ENCODE measurements at places on chromosomes 1 and 21.

GRCh38 chr21:38861056-38861455, 55.3 kb downstream of the ETS2 start:
- DNase-seq: no peak

- DNase-seq: no peak
These were observed 44.2 kb downstream of the ZC3H11B start for GRCh38 chr1:219568733-219569132.

GRCh38 chr21:42796327-42797062, 82.8 kb downstream of the WDR4 start:
- DNase-seq: no peak

DNA sequence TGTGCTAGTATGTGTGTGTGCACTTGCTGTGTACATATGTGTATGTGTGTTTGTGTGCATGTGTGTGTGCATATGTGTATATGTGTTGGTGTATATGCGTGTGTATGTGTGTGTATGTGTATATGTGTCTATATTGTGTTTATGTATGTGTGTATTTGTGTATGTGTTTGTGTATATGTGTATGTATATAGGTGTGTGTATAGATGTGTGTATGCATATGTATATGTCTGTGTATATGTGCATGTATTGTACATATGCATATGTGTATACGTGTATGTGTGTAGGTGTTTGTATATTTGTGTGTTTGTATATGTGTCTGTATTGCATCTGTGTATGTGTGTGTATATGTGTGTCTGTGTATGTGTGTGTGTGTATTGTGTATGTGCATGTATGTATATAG, 59.1 kb downstream of the EDN2 start:
- no peak for DNase-seq

- no peak for DNase-seq
These were observed 342.5 kb downstream of the DISC1 start for GRCh38 chr1:231969076-231969475.

DNA sequence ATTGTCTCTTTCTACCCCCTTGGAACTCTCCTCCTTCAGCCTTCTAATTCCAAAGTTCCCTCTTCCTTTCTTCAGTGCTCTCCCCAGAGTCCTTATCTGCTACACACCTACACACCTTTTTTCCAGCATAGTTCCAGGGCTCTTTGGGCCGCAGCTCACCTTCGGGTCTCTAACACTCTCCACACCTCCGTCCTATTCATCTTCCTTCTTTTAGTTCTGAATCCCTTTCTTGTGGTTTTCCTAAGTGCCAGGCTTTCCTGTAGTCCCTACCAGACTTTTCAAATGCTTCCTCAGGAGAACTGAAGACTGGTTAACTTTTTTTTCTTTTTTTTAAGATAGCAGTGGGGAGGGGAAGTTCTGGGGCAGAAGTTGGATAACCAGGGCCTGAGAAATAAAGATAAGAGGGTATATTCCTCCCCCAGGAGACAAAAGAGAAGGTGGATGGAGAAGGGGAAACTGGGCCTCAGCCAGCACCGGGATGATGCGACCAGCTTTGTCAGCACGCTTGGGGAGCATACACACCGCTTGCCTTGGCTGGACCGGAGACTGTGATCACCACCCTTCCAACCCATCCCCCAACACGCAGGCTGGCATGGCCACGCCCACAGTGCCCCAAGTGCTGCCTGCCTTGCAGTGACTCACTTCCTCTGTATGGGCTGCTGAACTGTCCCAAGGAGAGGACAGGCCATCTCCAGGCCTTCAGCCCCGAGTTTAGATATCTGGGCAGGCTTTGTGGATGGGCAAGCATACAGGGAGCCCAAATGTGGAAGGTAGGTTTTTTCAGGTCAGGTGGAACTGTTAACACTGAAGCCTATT, 2.5 kb upstream of the CERS2 start:
- peak; percentile 63 for DNase-seq

- DNase-seq: no peak
These were observed 509.8 kb upstream of the ADAMTS5 start for GRCh38 chr21:27476696-27477095.

DNA sequence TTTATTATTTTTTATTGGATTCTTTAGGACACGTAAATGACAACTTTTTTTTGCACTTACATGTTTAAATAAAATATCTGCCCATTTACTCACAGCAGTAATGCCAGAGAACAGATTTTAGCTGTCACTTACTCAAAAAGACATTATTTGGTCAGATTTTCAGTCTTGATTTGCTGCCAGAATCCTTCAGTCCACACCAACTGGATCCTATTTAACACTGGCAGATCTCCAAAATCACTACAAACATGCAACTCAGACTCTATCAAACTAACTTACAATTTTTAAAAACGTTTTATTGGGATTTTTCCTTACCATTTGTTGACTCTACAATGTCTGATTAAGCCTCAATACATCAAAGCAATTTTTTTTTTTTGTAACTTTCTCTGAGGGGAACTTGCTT, 11.1 kb downstream of the ATP6V1G3 start:
- DNase-seq: no peak

DNA sequence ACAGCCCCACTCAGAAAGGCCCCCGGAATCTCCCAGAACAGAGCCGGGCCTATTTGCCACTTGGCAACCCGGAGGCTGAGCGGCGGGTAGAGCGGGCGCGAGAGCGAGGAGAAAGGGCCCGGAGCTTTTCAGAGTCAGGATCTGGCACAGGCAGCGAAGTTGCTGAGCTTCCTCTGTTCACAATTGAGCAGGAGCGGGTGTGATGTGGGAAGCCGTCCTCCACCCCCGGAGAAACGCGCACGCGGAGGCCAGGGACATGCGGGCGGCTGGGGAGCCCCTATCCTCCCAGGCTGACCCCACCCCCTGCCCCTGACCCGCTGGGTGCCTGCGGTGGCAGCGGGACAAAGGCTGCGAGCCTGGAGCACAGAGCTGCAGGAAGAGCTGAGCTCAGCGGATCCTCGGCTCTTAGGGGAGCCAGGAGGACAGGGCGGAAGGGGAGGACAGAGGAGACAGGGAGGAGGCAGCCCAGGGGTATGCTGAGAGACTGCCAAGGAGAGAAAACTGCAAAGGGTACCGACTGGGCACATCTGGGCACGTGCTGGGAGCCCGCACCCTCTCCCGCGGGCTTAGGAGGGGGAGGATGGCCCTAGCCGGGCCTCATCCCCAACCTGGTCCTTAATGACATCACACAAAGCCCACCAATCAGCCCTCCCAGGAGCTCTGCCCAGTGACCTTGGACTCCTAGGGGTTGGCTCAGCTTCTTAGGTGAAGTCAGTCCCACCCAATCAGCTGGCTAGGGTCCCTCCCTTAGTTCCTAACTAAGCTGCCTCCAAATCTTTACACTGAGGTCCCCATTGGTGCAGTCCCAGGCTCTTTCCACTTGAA, 9.3 kb downstream of the KIF21B start:
- DNase-seq: no peak

GRCh38 chr1:46487818-46488218, 1.8 kb upstream of the DMBX1 start:
- DNase-seq: no peak

GRCh38 chr1:182147951-182148350, 86.4 kb upstream of the ZNF648 start:
- no peak for DNase-seq

GRCh38 chr1:111512132-111512889, 8.9 kb upstream of the ADORA3 start:
- no peak for DNase-seq

GRCh38 chr1:152941037-152941711, 5.8 kb upstream of the SPRR5 start:
- no peak for DNase-seq

DNA sequence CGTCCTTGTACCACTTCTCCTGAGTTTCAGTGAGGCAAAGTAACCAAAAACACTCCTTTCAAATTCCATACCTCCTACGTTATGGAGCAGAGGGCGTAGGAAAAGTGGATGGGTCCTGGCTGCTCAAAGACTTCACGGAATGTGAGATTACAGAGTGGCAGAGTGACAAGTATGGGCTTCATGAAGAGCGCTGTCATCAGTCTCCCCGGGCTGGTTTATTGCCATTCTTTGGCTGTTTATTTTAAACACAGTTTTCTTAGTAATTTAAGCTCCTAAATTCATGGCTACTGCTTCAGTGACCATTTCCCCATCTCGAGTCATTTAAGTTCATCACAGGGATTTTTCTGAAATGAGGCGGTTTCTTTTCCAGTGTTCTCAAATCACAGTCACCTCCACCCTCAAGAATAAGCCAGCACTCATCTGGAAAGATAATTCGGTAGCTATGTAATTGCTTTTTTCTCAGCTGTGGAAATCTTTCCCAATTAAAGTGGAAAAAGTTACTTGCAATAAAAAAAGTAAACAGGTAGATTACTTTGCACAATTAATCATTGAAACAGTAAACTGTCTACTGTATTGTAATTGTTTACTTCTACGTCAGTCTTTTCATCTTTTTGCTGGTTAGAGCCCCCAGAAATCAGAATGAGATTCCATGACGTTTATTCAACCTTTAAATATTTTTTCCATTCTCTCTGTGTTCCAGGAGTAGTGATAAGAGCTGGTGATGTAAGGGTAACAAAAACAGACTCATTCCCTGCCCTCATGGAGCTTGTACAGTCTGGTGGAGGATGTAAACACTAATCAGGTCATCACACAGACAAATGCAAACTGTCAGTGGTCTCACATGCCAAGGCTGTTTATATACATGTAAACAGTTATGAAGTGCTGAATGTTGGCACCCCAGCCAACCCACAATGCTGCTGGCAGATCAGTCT, 3.0 kb upstream of the SMYD2 start:
- DNase-seq: no peak

GRCh38 chr1:186559601-186560116, 98.7 kb upstream of the PDC start:
- DNase-seq: no peak

GRCh38 chr1:223201967-223202366, 58.9 kb upstream of the TLR5 start:
- no peak for DNase-seq

DNA sequence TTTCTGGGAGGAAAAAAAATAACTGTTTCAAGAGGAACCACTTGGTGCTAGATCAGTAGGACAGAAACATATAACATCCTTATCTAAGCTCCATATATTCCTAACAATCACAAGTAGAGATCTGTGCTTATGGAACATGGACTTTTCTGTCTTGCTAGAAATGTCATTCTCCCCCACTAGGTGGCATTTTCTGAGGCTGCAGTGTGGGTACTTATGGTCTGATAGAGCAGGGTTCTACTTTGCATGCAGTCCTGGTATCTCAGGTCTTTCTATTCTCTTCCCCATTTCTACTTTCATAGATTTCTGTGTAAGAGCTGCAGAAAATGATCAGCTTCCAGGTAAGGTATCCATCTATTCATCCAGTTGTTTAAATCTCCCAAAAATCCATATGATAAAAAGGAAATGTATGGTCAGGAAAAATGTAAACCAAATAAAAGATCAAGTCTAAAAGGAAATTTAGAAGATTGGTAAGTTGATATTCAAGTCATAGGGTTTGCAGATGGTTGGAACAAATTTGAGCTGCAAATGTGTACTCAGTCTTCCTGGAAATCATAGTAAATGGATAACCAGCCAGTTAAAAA, 1.5 kb downstream of the ZNF684 start:
- peak; percentile 9 for DNase-seq

DNA sequence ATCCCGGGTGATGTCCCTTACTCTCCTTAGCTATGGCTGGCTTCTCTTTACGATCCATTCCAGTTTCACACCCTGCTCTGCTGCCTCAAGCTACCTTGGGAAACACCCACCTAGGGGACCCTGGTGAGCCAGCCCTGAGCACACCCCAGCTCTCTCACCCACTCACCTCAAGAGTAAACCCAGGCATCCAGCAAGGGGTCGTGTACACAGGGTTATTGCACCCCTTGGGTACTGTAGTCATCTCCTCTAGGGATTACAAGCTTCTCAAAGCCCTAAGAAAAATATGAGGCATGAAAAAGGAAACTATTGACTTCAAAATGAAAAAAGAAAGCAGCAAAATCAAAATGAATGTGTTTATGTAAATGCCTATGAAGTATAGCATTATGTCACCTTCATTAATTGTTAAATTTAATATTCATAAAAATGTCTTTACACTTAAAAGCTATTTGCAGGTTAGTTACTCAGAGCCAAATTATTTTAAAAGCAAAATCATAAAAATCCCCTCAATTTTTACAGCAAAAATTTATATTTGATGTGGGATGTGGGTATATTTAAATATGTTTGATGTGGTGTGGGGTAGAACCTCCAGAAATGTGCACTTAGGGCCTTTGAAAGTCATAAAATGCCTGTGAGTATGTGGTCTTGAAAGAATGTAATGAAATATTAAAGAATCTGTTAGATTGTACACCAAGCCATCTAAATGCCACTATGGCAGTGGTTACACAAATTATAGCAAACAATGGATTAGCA, 190.3 kb downstream of the C1orf94 start:
- no peak for DNase-seq

DNA sequence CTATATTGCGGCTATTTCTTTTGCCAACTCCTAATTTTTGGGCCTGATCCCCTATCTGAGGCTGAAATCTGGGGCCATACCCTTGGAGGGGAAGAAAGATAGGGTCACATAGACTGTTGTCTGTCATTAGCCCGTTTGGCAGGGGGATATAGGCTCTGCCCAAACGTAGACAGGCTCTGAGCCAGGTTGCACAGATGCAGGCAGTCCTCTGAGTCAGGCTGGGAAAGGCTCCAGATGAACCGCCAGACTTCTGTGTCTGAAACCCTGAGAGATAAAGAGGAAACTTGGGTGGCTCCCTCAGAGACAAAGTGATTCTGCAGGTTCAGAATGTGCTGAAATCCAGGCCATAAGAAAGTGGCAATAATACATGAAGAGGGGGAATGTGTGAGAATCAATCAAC, 4.0 kb upstream of the CAP1 start:
- DNase-seq: no peak

GRCh38 chr21:45577801-45578175, 35.5 kb upstream of the SLC19A1 start:
- no peak for DNase-seq

DNA sequence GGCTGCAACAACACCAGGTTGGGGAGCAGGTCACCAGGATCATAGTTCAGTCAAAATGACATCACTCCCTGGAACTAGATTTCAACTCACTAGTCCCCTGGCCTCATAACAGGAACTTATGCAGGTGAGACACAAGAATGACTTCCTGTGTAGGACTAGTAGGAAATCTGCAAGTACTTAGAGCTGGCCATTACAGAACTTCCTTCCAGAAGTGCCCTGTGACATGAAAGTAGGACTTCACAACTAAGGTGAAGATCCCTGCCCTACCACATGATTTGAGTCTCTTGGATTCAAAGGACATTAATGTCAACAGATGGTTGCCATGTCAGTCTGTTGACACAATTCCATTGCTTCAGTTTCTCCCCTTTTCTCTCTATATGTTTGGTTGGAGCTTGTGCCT, 223.1 kb downstream of the RPS6KC1 start:
- no peak for DNase-seq

DNA sequence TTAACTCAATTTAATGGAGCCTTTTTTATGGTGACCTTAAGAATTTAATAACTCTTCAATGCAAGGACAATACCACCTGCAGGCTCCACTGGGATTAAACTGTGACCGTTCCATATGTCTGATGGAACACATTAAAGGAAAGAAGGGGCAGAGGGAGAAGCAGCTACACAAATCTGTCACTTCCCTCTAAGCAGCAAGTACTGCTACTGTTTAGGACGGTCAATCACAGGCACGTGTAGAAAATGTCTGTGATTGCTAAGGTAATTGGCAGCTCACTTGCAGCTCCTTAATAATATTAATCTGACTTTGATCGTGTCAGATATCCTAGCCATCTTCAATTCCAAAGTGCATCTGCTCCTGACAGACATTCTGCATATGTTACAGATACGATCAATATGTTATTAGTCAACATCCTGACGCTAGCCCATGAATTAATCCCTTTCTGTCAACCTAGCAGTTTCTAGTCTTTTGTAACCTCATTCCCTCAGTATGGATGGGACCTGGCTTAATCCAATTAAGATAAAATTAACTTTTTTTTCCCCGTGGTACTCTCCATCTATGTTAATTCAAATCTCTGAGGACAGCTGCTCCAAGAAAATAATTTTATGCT, 1012.4 kb downstream of the AMY1C start:
- no peak for DNase-seq

All from activated T-cell treated with anti-CD3 and anti-CD28 coated beads for 4 hours (primary cell).